ENCODE measurements at places on chromosomes 11 and 22.

GRCh38 chr11:64007629-64008282 lies 21.5 kb downstream of the OTUB1 start:
- peak; percentile 16 for DNase-seq

DNA sequence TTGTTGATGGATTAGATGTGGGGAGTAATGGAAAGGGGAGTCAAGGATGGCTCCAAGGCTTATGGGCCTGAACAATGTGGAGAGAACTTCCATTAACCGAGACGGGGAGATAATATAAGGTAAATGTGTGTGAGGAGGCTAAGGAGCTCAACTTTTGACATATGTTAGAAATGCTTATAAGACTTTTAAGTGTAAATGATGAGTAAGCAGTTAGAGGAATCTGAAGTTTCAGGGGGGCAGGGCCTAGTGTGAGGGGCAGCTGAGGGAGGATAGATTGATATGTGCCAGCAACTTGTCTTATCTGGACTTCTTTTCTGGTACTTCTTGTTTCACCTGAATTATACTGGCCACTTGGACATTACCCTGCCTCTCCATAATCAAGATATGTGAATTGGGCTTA lies 29.9 kb downstream of the ANKRD42 start:
- DNase-seq: no peak

DNA sequence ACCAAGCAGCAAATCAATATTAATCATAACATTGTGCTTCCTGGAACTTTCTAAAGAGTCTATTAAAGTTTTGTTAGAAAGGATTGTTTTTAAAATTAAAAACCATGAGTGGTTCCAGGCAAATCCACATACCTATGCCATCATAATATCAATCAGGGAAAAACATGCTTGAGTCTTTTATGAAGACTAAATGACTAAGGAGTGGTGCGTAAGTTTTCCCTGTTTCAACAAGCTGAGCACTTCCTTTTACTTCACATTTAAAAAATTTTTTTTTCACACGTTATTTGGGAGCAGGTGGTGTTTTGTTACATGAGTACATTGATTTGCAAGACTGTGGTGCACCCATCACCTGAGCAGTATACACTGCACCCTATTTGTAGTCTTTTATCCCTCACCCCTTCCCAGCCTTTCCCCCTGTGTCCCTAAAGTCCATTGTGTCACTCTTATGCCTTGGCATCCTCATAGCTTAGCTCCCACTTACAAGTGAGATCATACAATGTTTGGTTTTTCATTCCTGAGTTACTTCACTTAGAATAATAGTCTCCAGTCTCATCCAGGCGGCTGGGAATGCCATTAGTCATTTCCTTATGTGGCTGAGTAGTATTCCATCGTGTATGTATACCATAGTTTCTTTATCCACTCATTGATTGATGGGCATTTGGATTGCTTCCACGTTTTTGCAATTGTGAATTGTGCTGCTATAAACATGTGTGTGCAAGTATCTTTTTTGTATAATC lies 1190.3 kb upstream of the RAG2 start:
- DNase-seq: peak; percentile 55

GRCh38 chr22:41844513-41844912 lies 11.6 kb downstream of the SREBF2 start:
- DNase-seq: no peak

- DNase-seq: no peak
These were observed 51.6 kb downstream of the CEP164 start for GRCh38 chr11:117378976-117379865.

- DNase-seq: no peak
These were observed 196.3 kb upstream of the CADM1 start for GRCh38 chr11:115700496-115700895.

- no peak for DNase-seq
These were observed 78.6 kb upstream of the SHANK2 start for GRCh38 chr11:71330996-71331395.

- DNase-seq: no peak
These were observed 8.6 kb downstream of the CCND1 start for GRCh38 chr11:69649576-69649900.

DNA sequence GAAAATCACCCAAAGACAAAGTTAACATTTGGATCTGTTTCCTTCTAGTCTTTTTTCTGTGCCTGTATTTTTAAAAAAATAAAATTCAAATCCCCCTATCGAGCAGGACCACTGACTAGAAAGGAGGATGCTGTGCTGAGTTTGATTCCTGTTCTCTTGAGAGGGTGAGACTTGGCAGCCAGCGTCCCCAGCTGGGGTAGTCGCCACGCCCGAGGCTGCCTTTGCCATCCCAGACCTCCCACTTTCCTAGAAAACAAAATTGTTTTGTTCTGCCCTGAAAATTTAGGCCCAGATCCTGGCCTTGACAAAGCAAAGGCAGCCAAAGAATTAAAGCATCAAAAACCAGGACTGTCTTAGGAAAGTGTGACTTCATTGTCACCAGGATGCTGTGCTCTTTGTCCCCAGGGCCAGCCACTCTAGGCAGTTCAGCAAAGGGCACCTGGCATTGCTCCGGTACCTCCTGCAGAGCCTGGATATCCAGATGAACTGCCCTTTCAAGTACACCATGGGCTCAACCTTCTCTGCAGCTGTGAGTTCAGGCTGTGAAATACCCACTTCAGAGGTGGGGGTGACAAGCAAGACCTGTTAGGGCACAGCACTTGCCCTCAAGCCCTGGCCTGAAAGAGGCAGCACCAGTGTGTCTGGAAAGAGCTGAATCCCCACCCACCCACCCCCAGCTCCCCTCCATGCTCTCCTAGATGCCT lies 44.6 kb downstream of the KCNQ1OT1 start:
- DNase-seq: no peak
